ENCODE measurements at places on chromosomes 1 and 21. TPM values are rescaled to one million over a fixed set of nuclear protein-coding genes. Genes with fewer than 3 reads are reported as not detected.

ELOVL1 gene
- total RNA-seq, result 24.6 TPM

HJV gene
- not detected for total RNA-seq

PDPN gene
- total RNA-seq, result not detected

PADI1 gene
- not detected for total RNA-seq

CFAP57 gene
- total RNA-seq, result not detected

CNR2 gene
- 0.98 TPM for total RNA-seq

AADACL4 gene
- not detected for total RNA-seq

WNT3A gene
- total RNA-seq, result not detected

PPP2R5A gene
- total RNA-seq, result 60.5 TPM

ZFYVE9 gene
- total RNA-seq, result 5.9 TPM

RNF11 gene
- total RNA-seq, result 95.9 TPM

C1orf87 gene
- total RNA-seq, result not detected

ZNF678 gene
- total RNA-seq, result 2.9 TPM

RGS8 gene
- total RNA-seq, result not detected

CITED4 gene
- 31.4 TPM for total RNA-seq

DYRK3 gene
- total RNA-seq, result 0.94 TPM

COPA gene
- 116 TPM for total RNA-seq

FBXO2 gene
- 3.4 TPM for total RNA-seq

IRF2BP2 gene
- total RNA-seq, result 714 TPM

HES4 gene
- total RNA-seq, result 26.0 TPM

RHD gene
- total RNA-seq, result 0.19 TPM

SGIP1 gene
- total RNA-seq, result not detected

COL9A2 gene
- total RNA-seq, result 3.2 TPM

DNAJC28 gene
- 0.33 TPM for total RNA-seq

HCN3 gene
- total RNA-seq, result 1.3 TPM

DNM3 gene
- 1.1 TPM for total RNA-seq

LIPI gene
- not detected for total RNA-seq

S1PR1 gene
- total RNA-seq, result 416 TPM

SORT1 gene
- 0.73 TPM for total RNA-seq

CFAP141 gene
- not detected for total RNA-seq

PAQR6 gene
- 2.1 TPM for total RNA-seq

ZNF593 gene
- 8.1 TPM for total RNA-seq

ZBED6 gene
- 25.0 TPM for total RNA-seq

HFM1 gene
- total RNA-seq, result not detected

Data from CD8-positive, alpha-beta T cell (primary cell).